Cortex of kidney (tissue), 1 donor: ENCODE measurements at places on chromosomes 3 and 15.

GRCh38 chr3:72999951-73000350 is 3.3 kb downstream of the PPP4R2 start:
- DNase-seq: no peak

DNA sequence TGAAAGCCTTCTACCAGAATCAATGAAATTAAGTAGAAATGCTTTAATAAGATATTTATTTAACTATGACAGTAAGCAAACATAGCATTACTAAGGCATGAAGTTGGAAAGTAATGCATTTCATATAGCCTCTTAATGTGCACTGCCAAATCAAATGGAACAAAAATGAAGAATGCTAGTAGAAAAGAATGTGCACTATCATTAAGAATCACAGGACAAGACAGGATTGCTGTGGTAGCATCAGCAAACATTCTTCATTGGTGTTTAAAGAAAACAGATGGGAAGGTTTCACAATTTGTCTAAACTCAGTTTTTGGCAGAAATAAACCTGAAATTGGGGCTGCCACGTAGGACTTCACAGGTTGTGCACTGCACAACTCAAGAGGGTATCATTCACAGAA is 168.9 kb downstream of the CNTN3 start:
- no peak for DNase-seq

DNA sequence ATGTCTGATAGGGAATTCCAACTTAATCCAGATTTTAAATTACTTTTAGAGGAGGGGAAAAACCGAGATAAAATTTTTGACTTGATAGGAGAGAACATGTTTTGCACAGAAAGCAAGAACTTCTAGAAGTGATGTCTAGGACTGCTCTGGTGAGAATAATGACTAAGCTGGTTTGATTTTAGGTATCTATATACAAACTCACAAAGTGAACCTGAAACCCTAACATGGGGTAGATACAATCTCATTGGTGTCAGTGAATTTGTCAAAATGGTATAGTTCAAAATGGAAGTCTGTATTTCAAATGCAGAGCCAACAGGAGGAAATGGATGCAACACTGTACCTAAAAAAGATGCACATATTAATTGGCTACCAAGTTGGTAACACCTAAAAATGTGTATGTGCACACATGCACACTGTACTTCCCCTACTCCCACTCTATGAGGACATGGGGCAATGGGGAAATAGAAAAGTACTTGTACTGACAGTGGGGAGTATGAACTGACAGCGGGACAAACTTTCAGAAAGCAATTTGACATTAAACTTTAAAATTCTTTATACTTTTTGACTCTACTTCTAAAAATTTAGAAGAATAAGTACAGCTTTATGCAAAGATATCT is 53.0 kb downstream of the NR1I2 start:
- no peak for DNase-seq

DNA sequence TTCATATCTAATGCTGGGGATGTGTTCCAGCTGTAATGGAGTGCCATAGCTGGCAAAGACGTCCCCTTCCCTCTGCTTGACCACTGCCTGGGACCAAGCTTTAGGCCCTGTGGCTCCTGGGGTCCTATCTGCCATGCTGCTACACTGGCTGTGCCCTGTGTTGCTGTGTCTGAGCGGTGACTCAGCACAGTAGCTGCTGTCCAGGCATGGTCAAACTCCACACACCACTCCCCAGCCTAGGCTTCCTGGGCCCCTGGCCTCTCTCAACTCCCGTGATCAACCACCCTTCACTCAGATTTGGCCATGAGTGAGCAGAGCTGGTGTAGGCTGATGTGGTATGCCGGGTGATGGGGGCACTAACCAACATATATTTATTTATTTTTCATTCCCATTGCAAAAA is 27.0 kb downstream of the EPHB1 start:
- no peak for DNase-seq

DNA sequence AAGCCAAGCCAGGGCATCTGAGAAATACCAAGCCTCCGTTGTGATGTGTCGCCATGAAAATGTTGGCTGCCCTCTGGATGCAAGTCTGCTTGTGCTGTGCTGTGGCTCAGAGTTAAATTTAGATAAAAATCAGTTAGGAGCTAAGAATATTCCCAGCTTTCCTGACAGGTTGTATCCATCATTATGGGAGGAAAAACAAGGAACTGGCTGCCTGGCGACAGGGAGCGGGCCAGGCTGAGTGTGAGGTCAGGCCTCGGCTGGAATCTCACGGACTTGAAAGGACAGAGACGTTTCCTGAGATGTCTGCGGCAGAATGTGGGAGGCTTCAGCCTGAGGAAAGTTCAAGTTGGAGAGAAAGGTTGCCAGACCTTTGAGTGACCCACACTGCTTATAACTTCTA is 213.8 kb downstream of the THSD4 start:
- no peak for DNase-seq

GRCh38 chr15:87752250-87752951 is 504.1 kb downstream of the NTRK3 start:
- DNase-seq: no peak

DNA sequence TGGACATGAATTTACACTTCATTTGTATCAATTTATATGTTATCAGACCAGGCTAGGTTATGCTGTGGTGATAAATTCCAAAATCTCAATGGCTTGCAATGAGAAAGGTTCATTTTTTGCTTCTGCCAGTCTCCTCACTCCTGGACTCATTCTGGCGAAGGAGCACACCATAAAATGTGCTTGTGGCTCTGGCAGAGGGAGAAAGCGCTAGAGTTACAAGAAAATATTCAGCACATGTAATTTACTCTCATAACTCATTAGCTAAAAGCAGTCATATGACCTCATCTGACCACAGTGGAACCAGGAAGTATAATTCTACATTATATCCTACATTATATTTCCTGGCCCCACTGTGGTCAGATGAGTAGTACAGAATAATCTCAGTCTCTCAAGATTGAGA is 193.8 kb downstream of the BCHE start:
- no peak for DNase-seq

DNA sequence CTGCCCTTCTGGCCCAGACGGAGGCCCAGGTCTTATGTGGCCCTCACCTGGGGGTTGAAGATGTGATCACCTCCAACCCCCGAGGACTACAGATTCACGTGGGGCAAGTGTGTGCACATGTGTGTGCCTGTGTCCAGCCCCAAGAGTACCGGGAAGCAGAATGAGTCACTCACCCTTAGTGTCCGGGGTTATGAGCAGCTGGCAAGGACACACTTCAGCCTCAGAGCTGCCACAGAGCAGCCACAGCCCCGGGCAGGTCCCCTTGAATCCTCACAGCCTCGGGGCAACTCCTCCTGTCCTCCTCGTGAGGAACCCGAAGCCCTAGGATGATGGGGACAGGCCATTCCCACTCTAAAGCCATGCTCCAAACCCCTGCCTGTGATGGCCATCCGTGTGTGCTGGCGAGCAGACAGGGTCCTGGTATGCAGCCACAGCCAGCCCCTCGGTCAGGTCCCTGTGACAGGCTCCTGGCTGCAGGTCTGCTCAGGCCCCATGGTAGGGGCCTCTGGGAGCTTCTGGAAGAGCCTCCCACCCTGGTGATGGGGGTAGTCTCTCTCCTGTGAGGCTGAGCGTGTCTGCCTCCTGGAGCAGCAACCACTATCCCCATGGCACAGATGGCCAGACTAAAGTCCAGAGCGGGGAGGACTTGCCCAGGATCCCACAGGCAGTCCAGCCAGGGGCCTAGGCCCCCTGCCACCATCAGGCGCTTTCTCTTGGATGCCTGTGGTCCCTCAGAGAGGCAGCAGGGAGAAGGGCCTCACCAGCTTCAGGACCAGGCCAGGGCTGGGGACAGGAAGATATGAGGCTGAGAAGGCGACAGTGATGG is 852 bp downstream of the STAB1 start:
- no peak for DNase-seq

DNA sequence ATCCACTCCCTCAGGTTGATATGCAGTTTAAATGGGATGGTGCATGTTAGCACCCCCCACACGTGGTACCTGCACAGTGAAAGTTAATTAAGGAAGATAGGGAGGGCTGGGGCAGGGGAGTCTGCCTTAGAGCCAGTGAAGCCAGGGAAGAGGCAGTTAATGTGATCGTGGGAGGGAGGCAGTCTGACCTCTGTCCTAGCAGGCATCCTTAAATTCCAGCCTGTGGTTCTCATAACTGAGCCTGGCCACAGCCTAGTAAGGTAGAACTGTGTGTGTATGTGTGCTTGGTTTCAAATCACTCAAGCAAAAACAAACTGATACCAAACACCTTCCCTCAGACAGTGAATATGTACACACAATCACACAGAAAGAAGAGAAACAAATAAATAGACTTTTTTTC is 319.1 kb upstream of the TLE3 start:
- no peak for DNase-seq

DNA sequence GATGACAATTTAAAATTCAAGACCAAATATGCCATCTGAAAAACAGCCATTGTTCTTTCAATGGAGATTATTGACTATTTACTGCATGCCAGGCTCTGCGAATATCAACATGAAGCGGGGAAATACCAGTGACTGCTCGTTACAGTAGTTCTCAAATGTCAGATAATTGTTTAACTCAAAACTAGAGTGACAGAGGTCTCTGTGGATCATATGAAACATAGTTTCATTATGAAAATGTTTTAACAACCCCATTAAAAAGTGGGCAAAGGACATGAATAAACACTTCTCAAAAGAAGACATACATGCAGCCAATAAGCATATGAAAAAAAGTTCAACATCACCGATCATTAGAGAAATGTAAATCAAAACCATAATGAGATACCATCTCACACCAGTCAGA is 50.0 kb upstream of the GPR149 start:
- DNase-seq: no peak

DNA sequence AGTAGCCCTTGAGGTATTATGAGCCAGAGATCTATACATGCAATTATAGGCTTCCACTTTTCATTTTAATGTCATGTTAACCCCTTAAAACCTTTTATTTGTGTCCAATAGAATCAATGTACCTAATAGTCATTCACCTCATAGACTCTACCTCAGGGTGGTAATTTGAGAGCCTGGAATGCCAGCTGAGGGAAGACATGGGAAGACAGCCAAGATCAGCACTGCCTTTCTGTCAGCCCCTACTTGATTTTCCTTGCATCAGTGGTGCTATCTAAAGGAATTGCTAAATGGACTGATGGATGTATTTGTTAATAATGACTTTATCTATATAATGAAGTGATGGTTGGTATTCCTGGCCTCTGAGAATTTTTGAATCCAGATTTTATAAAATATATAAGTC is 113.3 kb upstream of the GBE1 start:
- no peak for DNase-seq

DNA sequence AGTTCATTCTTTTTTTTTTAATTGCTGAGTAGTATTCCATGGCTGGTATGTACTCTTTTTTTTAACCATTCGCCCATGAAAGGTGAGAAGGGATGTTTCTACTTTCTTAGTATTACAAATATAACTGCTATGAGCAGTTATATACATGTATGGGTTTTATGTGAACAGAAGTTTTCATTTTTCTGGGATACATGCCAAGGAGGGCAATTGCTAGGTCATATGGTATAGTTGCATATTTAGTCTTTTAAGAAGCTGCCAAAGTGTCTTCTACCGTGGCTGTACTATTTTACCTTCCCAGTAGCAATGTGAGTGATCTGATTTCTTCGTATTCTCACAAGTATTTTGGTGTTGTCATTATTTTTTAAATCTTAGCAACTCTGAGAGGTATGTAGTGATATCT is 11.2 kb upstream of the KLHL40 start:
- no peak for DNase-seq

- DNase-seq: no peak
Observed at GRCh38 chr15:69402816-69403215, 11.3 kb upstream of the KIF23 start.

DNA sequence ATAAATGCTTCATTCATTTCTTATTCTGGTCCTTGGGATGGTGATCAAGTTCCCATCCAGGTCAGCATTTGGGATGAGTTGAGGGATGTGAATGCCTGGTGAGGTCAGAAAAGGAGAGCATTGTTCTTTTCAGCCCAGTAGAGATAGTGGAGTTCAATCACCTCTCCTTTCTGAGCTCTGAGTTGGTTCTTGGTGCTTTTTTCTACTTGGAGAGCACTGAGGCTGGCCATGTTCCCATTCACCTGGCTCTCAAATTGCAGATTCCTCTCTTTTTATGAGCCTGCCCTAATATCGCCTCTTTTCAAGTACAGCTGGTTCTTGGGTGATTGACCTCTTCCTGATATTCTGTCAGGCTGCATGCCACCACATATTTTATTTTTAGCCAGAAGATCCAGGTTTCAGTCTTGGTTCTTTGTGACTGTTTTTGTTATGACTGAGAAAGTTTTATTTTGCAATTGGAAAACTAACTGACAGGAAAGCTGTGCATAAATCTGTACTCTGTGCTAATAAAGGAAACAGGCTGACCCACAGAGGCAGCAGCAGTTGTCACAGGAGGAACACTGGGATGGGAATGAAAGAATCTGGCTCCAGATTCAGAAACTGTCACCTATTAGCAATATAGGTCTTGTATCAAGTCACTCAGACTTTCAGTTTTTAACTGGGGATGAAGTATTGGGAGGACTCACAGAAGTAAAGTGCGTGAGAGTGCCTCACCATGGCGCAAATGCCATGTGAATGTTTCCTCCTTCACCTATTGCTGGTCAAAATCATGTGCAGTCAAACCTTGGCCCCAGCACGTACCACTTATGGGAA is 10.7 kb downstream of the AQP9 start:
- no peak for DNase-seq

- DNase-seq: no peak
Observed at GRCh38 chr3:45548681-45549075, 45.9 kb upstream of the LIMD1 start.

DNA sequence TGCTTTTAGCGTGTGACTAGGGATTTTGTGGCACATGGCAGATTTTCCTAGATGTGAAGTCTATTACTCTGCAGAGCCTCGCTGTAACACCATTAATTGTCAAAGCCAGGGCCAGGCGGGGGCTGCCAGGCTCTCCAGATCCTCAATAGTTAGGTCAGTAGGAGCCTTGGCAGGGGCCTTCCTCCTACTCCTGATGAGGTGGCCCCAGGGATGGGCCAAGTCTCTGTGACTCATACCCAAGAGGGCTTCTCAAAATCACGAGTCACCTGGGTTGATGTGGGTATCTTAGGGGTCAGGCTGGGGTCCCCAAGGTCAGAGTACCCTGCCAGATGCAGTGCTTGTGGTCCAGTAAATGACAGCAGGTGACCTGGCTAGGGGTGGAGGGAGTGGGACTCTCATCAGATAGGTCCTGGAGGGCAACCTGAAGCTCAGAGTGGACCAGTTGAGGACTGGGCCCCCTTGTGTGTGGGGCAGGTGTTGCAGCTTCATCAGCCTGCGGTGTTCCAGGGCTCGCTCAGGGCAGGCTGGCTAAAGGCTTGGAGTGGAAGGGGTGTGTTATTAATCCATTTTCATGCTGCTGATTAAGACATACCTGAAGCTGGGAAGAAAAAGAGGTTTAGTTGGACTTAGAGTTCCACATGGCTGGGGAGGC is 88.5 kb upstream of the MYZAP start:
- DNase-seq: no peak

DNA sequence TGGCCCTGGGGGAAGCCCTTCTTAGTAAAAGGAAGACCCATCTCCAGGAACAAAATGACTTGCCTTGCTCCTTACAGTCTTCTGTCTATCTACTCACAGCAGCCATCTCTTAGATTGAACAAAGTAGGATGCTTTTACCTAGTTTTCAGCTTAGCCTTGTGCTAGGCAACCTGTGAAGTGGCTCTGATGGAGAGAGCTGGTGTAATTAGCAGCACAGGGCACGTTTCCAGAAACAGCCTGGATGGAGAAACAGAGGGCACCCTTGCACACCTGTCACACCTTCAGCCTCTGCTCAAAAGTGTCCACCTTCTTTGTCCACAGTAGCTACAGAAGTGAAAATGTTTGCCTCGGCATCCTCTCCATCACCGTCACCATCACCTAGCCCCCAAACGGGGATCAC is 292.9 kb downstream of the RORA start:
- no peak for DNase-seq

GRCh38 chr3:157467200-157467599 is 30.6 kb downstream of the PTX3 start:
- DNase-seq: no peak
